ENCODE measurements at places on chromosomes 6 and 20.

GRCh38 chr6:73123632-73124329, 101.5 kb downstream of the KHDC1L start:
- DNase-seq, result no peak

- no peak for DNase-seq
Observed at GRCh38 chr6:147724454-147724853, 216.0 kb downstream of the SAMD5 start.

DNA sequence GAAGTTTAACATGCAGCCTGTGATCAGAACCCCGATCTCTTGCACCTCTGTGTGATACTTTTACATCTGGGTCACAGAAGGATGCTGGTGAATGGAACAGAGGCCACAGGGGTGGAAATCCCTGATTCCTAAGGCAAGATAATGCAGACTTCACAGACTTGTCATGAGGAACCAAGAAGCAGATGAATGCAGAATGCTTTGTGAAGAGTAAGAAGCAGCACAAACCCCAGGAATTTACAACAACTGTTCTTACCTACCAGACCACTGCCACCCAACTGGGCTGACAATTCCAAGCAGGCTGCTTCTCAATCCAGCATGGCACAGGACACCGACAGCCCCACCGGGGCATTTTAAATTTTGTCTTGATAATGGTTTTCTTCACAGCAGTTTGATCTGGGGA, 113.2 kb upstream of the CD93 start:
- no peak for DNase-seq

DNA sequence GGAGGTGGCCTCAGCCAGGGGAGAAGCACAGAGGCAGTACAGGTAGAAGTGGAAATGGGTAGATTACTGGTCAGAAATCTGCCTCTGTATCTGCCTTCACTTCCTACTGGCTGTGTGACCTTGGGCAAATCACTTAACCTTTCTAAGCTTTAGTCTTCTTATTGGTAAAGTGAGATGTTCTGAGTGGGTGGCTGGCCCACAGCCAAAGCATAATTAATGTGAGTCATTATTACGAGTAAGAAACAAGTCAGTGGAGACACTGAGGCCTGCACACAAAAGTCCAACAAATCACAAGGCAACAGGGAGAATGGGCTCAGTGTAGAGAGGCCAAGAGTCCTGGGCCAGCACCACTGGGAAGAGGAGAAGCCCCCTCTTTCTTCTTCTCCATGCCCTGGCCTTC, 39.1 kb downstream of the NRN1 start:
- DNase-seq, result no peak

DNA sequence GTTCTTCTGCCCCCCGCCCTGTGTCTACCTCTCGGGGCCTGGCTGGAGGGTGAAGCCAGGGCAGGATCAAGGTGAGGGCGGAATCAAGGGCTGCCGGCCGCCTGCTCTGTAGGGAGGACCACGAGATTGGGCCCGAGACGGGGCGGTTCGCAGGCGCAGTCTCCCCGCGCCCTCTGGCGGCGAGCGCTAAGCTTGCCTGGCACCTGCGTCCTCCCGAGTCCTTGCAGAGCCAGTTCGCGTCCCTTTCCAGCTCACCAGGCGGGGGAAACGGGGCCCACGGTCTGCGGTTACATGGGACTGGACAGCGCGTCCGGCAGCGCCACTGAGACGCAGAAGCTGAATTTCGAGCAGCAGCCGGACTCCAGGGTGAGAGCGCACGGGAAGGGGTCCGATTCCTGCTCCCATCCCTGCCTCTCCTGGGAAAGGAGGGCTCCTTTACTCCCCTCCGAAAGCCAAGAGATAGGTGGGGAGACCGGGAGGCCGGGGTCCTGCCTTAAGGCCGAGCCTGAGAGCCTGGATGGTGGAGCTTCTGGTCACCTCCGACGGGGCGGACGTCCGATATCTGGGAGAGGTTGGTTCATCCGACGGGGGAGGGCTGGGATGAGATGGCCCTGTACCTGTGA, 3.6 kb upstream of the MATN4 start:
- peak; percentile 69 for DNase-seq

- DNase-seq, result no peak
Observed at GRCh38 chr6:17984812-17985670, 2.4 kb downstream of the KIF13A start.

DNA sequence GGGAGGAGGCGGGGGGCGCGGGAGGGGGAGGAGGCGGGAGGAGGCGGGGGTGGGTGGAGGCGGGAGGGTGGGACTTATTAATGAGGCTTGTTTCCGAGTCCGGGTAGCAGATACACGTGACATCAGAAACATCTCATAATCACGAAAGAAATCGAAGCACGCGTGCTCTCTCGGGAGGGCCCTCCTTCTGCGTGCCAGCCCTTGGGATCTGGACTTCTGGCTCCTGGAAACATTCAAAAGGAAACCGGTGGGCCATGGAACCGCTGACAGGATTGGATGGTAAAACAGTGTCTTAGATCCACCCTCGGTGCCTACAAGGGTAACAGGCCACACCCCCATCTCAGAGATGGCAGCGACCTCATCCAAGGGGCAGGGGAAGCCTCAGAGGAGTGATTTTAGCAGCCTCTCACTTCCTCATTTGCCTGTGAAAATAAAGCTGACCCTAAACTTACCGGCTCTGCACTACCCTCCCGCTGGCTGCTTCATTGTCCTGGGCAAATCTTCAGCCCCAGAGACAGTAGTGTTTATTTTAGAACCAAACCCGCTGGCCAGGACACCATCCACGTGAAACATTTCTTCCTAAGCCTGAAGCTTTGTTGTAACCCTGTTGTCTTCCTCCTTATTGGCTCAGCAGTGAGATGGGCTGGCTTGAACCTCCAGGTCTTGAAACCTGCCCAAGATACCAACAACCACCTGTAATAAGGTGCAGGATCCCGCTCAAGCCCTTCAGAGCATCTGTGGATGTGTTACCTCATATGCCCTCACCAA, 97.5 kb downstream of the PSMG4 start:
- DNase-seq, result no peak

- DNase-seq, result no peak
Observed at GRCh38 chr6:107862383-107862782, 38.3 kb upstream of the SCML4 start.

- no peak for DNase-seq
Observed at GRCh38 chr20:44491635-44492395, 16.1 kb downstream of the TTPAL start.

DNA sequence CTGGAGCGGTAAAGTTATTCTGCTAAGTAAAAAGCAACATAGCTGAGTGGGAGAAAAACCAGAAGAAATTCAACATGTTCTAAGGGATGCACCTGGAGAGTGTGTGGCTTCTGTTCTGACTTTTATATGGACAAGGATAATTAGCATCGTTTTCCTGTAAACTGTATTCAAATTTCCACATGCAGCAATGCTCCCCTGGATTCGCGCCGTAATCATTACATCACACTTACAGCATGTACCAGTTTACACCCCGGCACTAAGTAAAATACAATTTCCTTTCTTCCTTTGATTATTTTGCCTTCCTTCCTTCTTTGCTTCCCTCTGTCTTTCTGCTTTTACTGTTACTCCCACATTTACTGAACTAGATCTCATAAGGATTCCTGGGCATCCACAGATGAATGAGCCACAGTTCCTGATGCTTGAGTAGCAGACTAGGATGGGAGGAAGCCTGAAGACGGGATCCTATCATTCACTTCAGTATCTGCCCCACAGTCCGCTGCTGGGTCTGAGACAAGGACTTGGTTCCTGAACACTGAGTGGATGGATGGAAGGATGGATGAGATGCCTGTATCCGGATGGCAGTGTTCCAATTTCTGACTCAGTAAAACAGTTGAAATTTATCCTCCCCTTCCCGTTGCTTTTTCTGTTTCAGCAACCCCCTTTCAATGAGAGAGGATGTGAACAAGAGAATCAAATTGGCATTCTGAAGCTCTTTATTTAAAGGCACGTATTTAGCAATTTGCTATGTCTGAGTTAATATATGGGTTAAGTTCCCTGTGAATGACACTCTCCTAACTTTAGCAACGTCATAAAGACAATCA, 174.6 kb downstream of the GJA10 start:
- DNase-seq, result no peak
